ENCODE measurements at places on chromosomes 16 and 17. TPM values are rescaled to one million over a fixed set of nuclear protein-coding genes. Genes with fewer than 3 reads are reported as not detected.

Gene PYY
- total RNA-seq: not detected

GRCh38 chr16:47503936-47504335 lies 42.8 kb downstream of the PHKB start:
- no peak for DNase-seq

Gene CENPN
- 129 TPM for total RNA-seq

DNA sequence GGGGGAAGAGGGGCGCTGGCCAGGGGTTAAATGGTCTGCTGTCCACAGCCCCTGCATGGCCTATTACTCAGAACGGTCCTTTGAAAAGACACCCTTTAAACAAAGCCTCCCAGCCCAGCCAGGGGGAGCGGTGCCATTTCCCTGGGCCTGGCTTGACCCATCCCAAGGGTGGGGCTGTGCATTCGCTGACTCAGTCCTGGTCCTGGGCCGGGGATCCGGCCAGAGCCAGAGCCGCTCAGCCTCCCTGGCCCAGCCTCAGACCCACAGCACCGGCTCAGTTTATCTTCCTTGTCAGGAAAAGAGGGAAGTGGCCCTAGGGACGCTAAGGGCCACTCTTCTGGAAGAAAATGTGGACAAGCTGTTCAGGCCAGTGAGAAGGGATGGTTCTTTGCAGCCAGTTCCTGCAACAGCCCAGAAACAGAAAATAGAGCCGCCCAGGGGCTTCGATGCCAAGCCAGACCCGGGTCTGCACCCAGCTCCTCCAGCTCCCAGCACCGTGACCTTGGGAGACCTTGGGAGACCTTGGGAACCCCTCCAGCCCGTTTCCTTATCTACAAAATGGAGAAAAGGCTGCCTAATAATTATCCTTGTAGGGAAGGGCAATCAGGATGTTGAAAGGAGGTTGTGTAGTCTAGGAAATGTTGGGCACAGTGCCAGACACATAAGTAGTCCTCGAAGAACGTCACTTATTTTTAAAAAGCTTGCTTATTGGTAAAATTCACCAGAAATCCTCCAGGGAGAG lies 82.5 kb downstream of the ZDHHC7 start:
- no peak for DNase-seq

DNA sequence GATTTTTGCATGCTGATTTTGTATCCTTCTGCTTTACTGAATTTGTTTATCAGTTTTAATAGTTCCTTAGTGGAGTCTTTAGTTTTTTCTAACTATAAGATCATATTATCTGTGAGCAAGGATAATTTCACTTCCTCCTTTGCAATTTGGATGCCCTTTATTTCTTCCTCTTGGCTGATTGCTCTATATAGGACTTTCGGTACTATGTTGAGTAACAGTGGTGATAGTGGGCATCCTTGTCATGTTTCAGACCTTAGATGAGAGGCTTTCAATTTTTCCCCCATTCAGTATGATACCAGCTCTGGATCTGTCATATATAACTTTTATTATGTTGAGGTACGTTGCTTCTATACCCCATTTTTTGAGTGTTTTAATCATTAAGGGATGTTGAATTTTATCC lies 224.5 kb upstream of the CNTNAP4 start:
- DNase-seq: no peak

DNA sequence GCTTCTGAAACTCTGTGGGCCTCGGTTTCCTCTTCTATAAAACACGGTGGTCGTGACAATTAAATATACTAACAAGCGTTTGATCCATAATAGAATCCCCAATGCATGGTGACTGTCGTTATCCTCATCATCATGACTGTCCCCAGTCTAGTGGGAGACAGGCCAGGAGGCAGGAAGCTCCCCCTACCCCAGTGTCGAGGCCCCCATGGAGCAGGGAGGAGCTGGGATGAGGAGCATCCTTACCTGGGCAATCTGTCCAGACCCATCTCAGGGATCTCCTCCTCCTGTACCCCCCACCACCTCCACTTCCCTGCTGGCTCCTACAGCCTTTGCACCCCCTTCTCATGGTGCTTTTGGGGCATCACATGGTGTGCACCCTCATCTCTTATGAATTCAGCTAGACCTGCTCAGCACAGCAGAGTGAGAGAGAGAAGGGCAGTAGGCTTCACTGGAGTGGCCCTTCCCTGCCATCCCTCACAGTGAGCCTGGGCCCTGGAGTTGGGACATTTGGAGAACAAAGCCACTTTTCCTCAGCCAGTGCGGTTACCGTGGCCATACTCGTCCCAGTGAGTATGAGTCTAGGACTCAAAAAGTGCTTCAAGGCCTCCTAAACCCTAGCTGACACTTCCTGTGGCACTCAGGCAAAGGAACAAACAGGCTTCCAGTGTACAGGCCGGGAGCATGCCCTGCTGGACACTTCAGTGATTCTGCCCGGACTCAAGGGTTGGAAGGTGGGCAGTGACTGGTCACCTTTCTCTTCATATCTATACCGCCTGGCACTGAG lies 148.6 kb downstream of the CLEC16A start:
- no peak for DNase-seq

All from HepG2 (cell line).